A549 treated with GW870086 at 1 μM for 4 hours (cell line): ENCODE measurements at places on chromosomes 4 and X. TPM values are rescaled to one million over a fixed set of nuclear protein-coding genes. Genes with fewer than 3 reads are reported as not detected.

The ATOH1 gene
- not detected in 5 replicates for total RNA-seq

The BTK gene
- total RNA-seq, result 0.12 to 0.34 TPM (median 0.14 TPM) in 5 replicates

The GNRHR gene
- total RNA-seq, result not detected in 5 replicates

The TMEM156 gene
- 20.6 to 25.8 TPM (median 22.9 TPM) in 5 replicates for total RNA-seq

The PASD1 gene
- total RNA-seq, result not detected in 5 replicates
